ENCODE measurements at places on chromosomes 5 and 9.

DNA sequence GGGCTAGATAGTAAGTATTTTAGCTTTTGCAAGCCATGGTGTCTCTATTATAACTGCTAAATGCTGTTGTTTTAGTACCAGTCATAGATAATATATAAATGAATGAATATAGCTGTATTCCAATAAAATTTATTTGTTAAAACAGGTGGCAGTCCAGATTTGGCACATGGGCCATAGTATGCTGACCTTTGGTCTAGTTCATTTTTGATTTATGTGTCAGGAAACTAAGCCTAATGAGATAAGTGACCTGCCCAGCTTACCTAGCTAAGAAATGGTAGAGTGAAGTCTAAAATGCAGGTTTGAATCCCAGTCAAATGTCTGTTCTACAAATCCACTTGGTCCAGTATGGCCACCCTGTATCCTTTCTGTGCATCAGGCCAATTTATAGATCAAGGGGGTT lies 139.3 kb downstream of the ALDH1A1 start:
- DNase-seq = peak; percentile 42

DNA sequence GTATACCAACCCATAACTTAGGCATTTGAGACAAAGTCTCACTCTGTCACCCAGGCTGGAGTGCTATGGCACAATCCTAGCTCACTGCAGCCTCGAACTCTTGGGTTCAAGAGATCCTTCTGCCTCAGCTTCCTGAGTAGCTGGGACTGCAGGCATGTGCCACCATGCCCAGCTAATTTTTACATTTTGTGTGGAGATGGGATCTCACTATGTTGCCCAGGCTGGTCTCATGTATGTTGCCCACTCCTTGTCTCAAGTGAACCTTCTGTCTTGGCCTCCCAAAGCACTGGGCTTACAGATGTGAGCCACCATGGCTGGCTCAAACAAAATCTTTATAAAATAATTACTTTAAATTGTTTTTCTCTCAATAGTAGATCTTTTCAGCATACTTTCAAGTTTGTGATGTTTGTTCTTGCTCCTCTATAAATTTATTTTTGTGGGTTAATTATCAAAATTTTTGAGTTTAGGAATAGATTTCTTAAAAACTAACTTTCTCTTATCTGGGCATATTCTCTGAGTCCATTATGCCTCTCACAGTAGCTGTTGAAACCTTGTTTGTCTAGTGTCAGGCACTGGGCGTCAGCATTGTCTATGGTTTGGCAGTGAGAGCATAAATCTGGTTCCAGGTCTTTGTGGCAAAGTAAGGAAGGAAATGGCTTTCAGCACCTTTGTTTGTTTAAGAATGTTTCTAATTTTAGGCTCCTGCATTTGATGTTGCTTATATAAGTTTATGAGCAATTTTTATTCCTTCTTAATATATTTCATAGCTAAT lies 38.7 kb downstream of the NLN start:
- peak; percentile 79 for DNase-seq

- no peak for DNase-seq
Observed at GRCh38 chr9:83724436-83724835, 16.7 kb upstream of the UBQLN1 start.

GRCh38 chr5:132019857-132020555 lies 8.5 kb upstream of the ACSL6 start:
- DNase-seq = no peak

DNA sequence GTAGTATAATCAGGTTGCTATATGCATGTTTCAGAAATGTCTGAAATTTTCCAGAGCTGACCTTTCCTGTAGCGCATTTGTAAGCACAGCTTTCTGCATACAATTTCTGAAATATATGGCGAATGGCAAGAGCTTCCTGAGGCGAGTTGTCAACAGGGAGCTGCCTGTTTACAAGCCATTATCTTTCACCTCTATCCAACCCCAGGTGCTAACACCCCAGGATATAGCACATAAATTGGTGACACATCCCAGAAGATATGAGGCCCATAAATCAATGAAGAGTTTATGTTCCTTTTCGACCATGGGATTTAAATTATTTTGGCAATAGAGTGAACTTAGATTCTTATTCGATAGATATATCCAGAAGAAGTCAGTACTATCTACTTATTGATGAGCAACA lies 379.8 kb downstream of the KDM4C start:
- peak; percentile 89 for DNase-seq

DNA sequence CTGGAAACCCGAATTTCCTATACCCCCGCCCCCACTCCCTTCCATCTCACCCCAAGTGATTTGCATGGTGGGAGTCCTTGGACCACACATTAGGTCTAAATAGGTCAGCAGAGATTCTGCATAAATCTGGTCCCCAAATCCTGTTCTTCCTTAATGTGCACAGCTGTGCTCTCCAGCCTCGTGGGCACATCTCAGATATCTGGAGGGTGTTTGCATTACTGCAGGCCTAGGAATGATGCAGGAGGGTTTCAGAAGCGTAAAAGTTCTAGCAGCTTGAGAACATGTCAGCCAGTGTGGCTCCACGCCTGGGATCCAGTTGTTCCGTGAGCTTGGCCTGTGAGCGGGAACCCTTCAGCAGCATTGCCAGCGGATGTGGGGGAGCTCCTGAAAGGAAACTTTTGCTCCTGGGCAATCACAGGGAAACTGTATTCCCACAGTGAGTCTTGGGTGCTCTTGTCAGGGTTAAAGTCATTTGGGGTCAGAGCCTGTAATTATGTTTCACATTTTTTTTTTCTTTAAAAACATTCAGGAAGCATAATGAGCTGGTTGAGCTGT lies 12.9 kb downstream of the ARHGAP26 start:
- DNase-seq = no peak

- DNase-seq = no peak
Observed at GRCh38 chr9:15079989-15080388, 169.8 kb upstream of the FREM1 start.

DNA sequence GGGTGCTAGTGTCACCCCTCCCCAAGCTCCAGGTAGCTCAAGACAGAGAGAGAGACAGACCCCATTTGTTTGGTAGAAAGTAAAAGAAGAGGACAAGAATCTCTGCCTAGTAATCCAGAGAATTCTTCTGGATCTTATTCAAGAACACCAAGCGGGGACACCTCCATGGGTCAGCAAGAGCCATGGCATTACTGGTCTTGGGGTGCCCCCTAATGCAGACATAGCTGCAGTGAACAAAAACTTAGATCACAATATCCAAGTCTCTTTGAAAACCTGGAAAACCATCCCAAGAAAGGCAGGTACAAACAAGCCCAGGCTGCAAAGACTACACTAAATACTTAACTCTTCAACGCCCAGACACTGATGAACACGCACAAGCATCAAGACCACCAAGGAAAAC lies 29.9 kb upstream of the PDE4D start:
- peak; percentile 63 for DNase-seq

DNA sequence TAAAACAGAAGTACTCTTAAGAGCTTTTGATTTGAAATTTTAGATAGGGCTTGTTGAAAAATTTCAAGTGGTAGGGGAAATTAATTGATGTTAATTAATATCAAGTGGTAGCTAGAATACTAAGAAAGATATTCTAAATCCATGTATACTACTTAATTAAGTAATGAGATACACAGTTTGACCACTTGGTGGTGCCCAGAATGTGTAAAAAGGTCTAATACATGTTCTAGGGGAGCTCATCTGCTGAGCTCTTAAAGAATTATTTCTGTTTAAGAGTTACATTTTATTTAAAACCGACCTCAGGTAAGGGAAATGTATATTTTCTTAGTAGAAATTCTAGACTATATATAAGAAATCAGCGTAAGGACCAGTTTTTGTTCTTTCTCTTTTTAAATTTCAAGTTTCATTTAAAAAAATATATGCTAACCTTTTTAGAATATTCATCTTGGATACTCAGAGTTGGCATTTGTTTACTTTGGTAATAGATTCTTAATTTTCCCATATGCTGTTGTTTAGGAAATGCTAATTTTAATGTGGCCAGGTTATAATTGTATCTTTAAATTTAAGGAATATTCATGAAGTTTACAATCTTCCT lies 61.5 kb downstream of the LNPEP start:
- peak; percentile 77 for DNase-seq

DNA sequence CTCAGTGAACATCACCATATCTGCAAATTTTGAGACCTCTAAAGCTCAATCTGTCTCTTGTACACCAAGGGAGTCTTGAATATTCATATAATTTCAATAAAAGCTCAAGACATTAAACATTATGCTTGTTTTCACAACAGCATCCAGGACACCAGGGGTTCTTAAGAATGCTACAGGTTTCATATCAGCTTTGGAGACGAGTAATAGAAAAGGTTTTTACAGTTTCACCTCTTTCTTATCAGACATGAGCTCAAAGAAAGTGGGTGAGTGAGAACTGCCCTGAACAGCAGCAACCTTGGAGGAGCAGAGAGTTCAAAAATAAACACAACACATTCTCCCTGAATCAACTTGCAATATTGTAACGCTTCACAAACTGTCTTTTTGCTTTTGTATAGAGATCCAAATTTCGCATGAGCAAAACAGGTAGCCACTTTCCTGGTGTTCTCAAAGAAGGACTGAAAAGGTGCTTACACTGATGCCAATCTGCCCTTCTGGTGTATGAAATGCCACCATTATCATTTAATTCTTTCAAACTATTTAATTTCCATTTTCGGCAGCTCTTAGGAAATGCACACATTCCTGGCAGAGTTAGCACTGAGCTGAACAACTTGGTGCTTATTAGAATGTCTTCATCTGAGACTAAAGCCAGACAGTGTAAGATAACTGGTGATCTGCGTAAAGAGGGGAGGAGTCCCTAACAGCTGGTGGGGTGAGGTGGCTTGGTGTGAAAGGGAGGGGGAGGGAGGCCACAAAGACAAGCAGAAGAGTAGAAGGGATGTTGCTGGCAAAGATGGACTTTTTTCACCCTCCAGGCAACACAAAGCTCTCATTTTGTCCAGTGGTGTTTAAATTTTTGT lies 535.3 kb downstream of the PDE4D start:
- DNase-seq = peak; percentile 87
